ENCODE measurements at places on chromosomes 1 and 21.

DNA sequence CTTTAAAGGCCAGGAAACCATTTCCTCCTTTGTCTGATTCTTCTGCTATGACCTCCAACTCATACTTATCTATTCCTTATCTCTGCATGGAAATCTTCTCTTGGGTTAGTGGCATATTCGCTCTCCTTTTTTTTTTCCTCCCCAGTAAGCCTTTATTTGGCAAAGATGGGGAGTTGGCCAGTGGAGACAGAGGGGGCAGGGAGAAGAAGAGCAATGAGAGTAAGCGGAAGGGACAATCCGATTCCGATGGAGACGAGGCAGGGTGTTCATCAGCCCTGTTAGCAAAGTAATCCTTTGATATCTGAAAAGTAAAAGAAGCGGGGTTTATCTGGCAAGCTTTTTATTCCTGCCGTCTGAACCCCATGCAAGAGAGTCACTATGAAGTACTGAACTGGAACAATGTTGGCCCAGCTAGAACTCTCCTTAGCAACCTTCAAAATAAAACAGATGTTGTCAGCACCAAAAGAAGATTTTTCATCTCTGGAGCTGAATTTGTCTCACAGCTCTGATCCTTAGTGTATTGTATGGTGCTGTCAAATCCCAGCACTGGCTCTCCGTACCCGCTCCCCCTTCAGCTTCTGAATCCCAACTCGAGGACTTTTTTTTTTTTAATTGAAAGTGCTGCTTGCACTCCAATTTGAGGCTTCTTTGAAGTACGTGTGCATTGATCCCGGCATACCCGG is 40.9 kb downstream of the PTGFRN start:
- DNase-seq, result no peak

GRCh38 chr1:55385402-55386018 is 170.3 kb upstream of the USP24 start:
- DNase-seq, result no peak

GRCh38 chr1:153537376-153537730 is 1.6 kb upstream of the S100A6 start:
- DNase-seq, result no peak

DNA sequence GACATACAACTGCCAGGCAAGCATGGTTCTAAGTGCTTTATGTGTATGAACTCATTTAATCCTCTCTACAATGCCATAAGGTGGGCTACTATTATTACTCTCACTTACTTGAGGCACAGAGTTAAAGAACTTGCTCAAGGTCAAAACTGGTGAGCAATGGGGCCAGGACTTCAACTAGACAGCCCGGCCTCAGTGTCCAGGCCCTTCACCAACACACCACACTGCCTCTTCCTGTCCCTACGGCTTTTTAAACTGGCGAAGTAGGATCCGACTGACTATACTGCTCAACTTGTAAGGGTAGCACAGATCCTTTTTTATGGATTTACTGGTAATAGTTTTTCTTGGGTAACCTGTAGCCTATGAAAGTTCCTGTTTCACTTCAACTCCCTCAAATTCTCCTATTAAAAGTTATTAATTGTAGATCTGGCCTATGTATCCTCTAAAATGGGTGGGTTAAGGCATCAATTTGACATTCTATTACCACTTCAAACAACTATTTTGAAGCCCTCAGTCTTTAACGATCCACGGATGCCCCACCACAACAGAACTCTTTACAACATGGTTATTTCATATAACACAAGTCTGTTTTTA is 4.3 kb downstream of the ERRFI1 start:
- no peak for DNase-seq

- DNase-seq, result peak; percentile 56
These were observed 34.8 kb downstream of the CHAF1B start for GRCh38 chr21:36419996-36420395.

GRCh38 chr1:46039571-46040052 is 92.8 kb downstream of the PIK3R3 start:
- DNase-seq, result no peak

DNA sequence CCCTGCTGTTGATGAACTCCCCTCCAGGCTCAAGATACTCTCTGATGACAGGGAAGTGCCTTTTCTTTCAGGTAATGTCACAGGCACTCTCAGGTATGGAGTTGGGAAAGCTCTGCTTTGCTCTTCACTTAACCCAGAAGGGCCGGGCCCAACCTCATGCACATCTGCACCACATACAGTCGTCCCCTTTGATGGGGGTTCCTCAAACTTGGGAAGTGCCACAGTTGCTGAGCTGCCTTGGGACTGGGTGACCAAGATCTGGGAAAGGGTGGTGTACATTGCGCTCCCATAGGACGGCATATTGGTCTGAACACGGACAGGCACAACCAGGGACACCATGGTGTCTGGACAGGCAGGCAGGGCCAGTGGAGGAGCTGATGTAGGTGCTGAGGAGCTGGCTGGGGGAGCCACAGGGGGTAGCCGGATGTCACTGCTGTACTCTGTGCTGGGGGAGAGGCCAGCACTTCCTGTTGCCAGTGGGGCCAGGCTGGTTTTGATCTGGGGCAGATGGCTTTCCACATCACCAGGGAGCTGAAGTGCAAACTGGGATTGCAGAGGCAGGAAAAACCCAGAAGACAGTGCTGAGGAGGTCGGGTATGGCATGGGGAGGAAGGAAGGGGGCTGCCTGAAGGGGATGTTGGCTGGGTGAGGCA is 96.2 kb upstream of the EDN2 start:
- DNase-seq, result no peak

DNA sequence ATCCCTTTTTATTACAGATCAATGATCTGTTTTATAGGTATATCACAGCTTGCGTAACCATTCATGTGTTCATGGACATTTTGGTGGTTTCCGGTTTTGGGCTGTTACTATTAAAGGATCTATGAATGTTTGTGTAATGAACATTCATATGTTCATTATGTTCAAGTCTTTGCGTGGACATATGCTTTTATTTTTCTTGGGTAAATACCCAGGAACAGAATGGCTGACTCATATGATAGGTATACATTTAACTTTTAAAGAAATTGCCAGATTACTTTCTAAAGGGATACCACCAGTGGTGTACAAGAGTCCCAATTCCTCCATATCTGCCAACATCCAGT is 73.7 kb downstream of the SPATA46 start:
- DNase-seq, result no peak

DNA sequence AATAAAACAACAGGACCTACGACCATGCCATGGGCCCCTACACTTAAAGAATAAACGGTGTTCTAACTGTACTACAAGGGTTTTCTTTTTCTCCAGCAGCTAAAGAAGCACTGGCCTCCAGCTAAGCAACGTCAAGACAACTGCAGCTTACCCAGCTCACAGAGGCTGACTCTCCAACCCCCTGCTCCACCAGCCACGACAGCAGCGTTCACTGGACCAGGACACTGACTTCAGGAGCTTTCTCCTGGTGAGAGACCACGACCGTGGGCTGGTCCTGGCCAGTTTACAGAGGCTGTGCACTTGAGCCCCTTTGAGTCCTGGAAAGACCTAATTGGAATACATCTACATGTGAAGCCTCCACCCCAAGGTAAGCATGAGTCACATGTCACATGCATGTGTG is 39.4 kb downstream of the WNT9A start:
- DNase-seq, result no peak

DNA sequence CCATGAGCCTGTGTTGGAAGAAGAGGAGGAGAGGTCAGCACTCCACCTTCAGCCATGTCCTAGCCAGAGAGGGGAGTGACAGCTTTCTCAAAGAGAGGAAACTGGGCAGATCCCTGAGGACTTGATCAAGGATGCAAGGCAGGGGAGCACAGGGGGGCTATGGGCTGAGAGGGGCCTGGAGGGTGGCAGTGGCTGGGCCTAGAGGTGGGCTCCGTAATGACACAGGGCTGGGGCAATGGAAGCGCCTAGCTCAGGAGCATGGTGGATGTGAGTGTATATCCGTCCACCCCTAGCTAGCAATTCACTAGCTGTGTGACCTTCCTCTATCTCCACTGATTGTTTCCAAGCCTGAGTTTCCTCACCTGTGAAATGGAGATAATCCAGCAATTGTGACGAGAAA is 32.6 kb downstream of the NEK2 start:
- no peak for DNase-seq

Measured in right kidney (tissue), 9 donors.